Common myeloid progenitor, CD34-positive (primary cell): ENCODE measurements at places on chromosomes 2 and 18.

DNA sequence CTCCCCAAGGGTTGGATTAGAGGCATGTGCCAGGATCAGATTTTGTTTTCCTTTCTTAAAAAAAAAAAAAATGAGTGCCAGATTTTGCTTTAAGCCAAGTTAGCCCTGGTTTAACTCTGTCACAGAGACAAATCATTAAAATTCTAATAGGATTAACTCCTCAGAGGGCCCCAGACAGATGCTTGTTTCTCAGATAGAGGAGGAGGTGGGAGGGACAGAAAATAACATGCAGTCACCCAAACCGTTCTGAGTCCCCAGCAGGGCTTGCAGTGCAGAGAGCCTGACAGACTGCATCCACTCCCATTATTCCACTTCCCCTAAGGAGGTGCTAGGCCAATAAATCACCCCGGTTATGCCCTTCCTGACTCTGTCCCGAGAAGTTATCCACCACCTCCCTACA lies 6.3 kb upstream of the PROKR1 start:
- no peak for DNase-seq

GRCh38 chr2:241935314-241935713 lies 65.8 kb downstream of the RTP5 start:
- no peak for DNase-seq

GRCh38 chr2:237195396-237196120 lies 109.9 kb downstream of the COPS8 start:
- DNase-seq = no peak

- DNase-seq = no peak
Observed at GRCh38 chr18:27695052-27695451, 481.9 kb downstream of the CDH2 start.

DNA sequence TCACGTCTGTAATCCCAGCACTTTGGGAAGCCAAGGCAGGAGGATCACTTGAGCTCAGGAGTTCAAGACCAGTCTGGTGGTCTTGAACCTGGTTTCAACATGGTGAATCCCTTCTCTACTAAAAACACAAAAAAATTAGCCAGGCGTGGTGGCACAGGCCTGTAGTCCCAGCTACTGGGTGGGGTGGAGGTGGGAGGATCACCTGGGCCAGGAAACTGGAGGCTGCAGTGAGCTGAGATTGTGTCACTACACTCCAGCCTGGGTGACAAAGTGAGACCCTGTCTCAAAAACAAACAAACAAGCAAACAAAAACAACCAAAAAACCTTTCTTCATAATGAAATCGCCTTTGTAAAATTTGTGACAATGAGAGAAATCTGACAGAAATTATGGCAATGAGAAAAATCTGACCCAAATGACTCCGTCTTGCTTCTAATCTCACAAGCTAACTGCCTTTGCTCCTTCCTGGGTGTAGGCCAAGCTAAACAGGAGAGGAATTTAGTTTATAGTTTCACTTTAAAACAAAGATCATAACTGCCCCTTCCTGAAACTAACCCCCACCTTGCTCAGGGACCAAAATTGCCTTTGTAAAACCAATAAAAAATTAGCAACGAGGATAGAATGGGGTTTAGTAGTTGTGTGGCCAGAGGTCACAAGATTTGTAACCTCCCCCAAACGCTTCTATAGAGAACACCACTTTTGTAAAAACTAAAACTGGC lies 60.7 kb upstream of the KIF5C start:
- no peak for DNase-seq

GRCh38 chr2:151087377-151087776 lies 174.3 kb downstream of the RBM43 start:
- no peak for DNase-seq

- no peak for DNase-seq
Observed at GRCh38 chr2:206105541-206105940, 19.6 kb upstream of the INO80D start.
